ENCODE measurements at places on chromosomes 12 and 14.

DNA sequence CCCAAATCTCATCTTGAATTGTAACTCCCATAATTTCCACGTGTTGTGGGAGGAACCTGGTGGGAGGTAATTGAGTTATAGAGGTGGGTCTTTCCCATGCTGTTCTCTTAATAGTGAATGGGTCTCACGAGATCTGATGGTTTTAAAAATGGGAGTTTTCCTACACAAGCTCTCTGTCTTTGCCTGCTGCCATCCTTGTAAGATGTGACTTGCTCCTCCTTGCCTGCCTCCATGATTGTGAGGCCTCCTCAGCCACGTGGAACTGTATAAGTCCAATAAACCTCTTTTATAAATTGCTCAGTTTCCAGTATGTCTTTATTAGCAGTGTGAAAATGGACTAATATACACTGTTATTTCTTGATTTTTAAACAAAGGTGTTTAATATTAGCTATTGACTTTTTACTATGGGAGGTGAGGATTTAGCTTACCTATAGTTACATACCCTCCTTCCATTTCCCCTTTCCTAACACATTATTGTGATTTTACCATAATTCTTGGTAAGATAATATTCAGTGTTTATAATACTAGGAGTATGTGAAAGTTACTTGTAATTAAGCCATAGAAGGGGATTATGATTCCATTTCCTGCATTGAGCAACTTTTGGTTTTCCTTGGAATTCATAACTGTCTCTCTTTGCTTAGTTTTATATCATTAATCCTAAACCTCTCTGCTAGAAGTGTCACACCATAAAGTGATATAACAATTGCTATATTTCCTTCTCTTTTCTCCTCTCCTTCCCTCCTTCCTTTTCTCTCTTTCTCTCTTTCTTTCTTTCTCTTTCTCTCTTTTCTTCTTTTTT lies 151.0 kb upstream of the KRAS start:
- no peak for DNase-seq

GRCh38 chr12:67356380-67356774 lies 87.2 kb downstream of the CAND1 start:
- DNase-seq, result peak; percentile 16

DNA sequence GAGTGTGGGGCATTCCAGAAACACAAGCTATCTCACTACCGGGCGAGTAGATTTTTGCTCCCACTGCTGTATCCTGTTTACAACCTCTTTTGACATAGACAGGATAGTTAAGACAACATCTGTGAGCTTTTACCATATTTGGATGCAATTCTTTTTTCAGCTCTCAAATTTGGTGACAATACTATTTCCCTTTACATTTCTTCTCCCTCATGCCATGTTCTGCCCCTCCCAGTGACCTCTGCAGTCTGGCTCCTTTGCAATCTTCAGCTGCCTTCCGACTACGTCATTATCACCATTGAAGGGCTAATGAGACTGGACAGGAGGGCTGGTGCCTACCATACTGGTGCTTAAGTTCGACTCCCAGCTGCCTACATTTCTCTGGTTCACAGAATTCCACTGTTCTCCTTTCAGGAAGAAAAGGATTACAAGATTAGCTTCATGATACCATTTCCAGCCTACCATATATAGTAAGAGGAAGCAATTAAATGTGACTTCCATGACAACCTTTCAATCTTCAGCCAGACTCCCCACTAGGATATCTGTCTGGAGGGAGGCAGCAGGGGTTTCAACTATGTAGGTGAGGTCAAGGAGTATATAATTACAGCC lies 251.6 kb downstream of the PHLDA1 start:
- no peak for DNase-seq

DNA sequence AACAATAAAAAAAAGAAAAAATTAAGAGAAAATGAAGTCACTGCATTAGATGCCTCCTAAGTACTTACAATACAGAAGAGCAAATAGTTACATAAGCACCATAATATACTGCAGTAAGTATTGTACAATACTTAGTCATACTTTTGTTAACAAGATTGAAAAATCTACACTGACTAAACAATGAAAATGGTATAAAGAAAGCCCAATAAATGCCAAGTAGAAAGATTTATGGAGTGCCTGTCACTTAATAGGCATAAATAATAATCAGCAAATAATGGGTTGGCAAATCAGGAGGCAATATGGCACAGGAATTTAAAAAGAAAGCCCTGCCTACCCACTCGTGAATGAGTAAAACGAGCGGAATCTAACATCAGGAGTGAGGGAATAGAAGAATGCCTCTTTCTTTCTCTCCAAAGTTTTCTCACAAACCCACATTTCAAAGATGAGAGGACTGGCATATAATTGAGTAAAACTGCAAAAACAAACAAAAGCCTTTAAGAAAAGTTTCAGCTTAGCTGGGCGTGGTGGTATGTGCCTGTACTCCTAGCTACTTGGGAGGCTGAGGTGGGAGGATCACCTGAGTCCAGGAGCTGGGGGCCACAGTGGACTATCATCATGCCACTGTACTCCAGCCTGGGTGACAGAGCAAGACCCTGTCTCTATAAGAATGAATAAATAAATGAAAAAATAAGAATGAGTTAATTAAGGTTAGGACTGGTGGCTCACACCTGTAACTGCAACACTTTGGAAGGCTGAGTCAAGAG lies 36.1 kb downstream of the CRY1 start:
- no peak for DNase-seq

DNA sequence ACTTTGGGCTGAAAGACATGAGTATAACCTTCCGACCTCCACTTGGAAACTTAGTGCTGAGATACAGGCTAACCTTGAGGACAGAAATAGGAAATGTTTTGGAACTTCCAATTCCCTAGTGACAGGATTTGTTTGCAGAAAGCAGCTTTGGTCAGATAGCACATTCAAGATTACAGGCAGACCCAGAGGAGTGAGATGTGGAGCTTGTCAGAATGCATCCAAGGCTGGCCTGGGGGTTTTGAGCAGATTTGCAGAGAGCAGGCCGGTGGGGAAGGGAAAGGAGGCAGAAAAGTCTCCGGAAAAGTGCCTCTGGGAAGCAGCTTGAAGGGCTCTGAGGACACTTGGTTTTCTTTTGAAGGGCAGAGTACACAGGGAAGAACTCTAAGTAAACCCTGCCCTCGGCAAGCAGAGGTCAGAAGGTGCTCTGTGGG lies 180.3 kb downstream of the ETV6 start:
- no peak for DNase-seq

DNA sequence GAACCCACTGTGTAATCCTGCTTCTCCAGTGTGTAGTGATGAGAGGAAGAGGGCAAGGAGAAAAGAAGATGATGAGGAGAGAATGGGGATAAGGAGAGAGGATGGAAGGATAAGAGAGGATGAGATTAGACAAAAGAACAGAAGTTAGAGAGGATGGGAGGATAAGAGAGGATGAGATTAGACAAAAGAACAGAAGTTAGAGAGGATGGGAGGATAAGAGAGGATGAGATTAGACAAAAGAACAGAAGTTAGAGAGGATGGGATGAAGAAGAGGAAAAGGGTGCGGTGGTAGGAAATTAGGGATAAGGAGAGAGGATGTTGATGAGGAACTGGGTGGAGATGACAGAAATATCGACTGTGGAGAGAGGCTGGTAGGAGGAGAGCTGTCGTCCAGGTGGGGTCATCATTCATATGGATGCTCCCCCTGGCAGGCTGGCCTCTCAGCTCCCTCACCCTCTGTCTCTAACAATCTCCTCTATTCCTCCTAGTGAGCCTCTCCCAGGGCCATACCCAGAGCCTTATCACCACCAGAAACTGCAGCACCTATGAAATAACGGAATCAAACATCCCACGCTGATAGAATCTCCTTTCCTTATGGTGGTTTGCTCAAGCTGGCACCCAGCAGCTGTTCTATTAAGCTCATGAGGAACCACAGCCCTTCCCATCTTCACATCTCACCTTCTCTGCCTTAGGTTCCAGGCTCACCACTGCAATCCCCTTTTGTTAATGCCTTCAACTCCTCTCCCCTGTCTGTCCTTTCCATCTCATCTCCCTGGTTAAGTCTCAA lies 6.0 kb upstream of the CIROP start:
- no peak for DNase-seq

DNA sequence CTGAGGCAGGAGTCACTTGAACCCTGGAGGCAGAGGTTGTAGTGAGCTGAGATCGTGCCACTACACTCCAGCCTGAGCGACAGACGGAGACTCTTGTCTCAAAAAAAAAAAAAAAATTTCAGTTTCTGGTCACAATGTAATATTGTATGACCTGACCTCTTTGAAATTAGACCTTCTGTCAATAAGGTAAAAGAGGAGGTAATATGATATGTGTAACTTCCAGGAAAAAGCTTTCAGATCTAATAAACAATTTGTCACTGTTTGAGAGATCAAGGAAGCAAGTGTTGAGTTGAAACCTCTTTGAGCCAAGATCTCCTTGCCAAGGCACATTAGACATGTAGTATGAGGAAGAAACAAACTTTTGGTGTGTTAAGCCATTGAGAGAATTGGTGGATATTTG lies 101.7 kb upstream of the ATF7IP start:
- DNase-seq, result no peak

DNA sequence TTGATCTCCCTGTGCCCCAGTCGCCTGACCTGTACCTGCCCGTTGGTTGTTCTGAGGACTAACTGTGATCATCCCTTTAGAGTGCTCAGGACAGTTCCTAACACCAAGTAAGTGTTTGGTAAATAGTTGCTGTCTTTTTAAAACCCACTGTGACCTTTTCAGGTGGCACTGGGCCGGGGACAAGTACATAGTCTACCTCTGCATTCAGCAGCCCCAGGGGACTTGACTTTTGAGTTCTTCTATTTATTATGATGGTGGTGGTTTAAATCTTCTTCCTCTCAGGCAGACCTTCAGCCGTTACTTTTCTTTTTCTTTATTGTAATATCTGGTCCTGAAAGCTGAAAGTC lies 38.8 kb downstream of the EVL start:
- no peak for DNase-seq

GRCh38 chr14:91317381-91318308 lies 73.1 kb upstream of the GPR68 start:
- DNase-seq, result no peak
